ENCODE measurements at places on chromosomes 6 and 20. TPM values are rescaled to one million over a fixed set of nuclear protein-coding genes. Genes with fewer than 3 reads are reported as not detected.

GRCh38 chr20:51318058-51318949 is 224.2 kb downstream of the NFATC2 start:
- DNase-seq: peak; percentile 48
- no peaks in the 10 kb centered on the region for H3K27me3 ChIP-seq
- H3K36me3 ChIP-seq: no peaks in the 10 kb centered on the region

AMD1 gene
- 117 TPM for total RNA-seq

- no peaks in the 10 kb centered on the region for H3K36me3 ChIP-seq
- no peak overlapping the region for H3K4me3 ChIP-seq
- H3K4me1 ChIP-seq: no peaks in the 10 kb centered on the region
- H3K27me3 ChIP-seq: peaks cover 8% of the 10 kb centered on the region
- no peak overlapping the region for H3K27ac ChIP-seq
Observed at GRCh38 chr6:71463061-71463460, 174.4 kb downstream of the OGFRL1 start.

GRCh38 chr20:18056174-18057100 is 1.3 kb downstream of the OVOL2 start:
- DNase-seq: peak; percentile 31
- H3K27ac ChIP-seq: no peak overlapping the region
- peaks cover 5% of the 10 kb centered on the region for H3K4me1 ChIP-seq
- H3K36me3 ChIP-seq: no peaks in the 10 kb centered on the region
- peak overlapping the region; percentile 45 for H3K4me3 ChIP-seq
- peaks cover 76% of the 10 kb centered on the region for H3K27me3 ChIP-seq
